SJSA1 (cell line): ENCODE measurements at places on chromosomes 1 and 21.

GRCh38 chr1:21608798-21609197 lies 60.4 kb downstream of the RAP1GAP start:
- no peaks in the 10 kb centered on the region for H3K36me3 ChIP-seq
- no peak overlapping the region for H3K4me3 ChIP-seq
- no peaks in the 10 kb centered on the region; the same call in 1 of the 2 replicates for H3K27me3 ChIP-seq
- no peak for DNase-seq
- H3K4me1 ChIP-seq = peaks cover 6% of the 10 kb centered on the region
- H3K27ac ChIP-seq = no peak overlapping the region

- H3K4me3 ChIP-seq = no peak overlapping the region
- DNase-seq = no peak
- H3K27ac ChIP-seq = no peak overlapping the region
- no peaks in the 10 kb centered on the region for H3K27me3 ChIP-seq
- H3K36me3 ChIP-seq = peaks cover 27% of the 10 kb centered on the region
These were observed 21.0 kb downstream of the YIPF1 start for GRCh38 chr1:53868565-53868964.

GRCh38 chr21:44723177-44724131 lies 12.1 kb upstream of the TSPEAR start:
- no peaks in the 10 kb centered on the region for H3K4me1 ChIP-seq
- no peak overlapping the region for H3K4me3 ChIP-seq
- H3K27ac ChIP-seq = no peak overlapping the region
- peaks cover 26% of the 10 kb centered on the region for H3K27me3 ChIP-seq
- no peak for DNase-seq
- no peaks in the 10 kb centered on the region for H3K36me3 ChIP-seq

- peaks cover 15% of the 10 kb centered on the region for H3K4me1 ChIP-seq
- peaks cover 61% of the 10 kb centered on the region for H3K27me3 ChIP-seq
- DNase-seq = no peak
These were observed 2.0 kb upstream of the NOS1AP start for GRCh38 chr1:162067466-162067865.

DNA sequence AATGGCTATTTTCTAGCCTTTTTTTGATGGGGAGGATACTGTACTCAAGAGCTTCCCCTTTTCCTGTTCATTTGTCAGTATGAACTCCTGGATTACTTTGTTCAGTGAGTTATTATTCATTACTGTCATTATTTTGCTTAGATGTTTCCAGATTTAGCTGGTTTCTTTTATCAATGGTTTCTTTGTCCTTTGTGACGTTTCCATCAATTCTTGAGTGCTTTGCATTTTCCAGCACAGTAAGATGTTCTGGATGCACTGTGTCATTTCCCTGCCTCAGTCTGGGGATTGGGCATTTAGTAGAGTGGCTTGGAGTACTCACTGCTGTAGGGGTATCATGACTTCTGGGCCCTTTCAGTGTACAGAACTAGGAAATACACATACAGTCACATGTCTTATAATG lies 34.2 kb downstream of the MRPS6 start:
- H3K27ac ChIP-seq = no peak overlapping the region
- peaks cover 15% of the 10 kb centered on the region for H3K36me3 ChIP-seq
- H3K4me3 ChIP-seq = no peak overlapping the region
- no peaks in the 10 kb centered on the region for H3K27me3 ChIP-seq
- no peak for DNase-seq

DNA sequence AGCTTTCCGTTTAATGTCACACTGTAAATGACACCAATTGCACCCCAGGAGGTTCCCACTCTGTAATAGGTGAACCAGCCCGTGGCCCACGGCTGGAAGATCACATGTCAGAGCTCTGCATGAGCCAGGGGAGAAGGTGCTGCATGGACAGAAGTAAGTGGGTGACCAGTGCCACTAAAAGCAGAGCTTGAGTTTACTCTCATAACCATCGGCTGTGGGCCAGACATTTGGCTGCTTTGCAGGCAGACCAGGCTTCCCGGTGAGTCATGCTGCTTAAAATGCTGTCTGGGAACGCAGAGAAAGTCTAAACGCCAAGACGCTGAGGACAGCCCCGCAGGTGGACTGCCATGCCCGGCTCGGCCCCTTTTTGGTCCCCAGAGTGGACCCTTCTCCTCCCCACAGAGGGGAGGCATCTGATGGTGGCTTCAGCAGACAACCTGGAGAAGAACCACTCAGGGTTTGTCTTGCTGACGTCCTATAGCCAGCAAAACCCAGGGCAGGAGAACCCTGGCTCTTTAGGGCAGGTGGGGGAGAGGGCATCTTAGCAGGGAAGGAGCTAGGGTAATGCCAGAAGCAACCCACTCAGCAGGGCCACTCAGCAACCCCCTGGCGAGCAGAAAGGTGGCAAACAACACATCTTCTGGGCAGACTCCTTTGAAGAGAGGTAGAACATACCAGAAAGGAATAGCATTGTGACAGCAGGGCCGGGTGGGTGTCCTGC lies 7.3 kb downstream of the KIAA2013 start:
- DNase-seq = peak; percentile 20
- no peak overlapping the region for H3K27ac ChIP-seq
- no peak overlapping the region for H3K4me3 ChIP-seq

DNA sequence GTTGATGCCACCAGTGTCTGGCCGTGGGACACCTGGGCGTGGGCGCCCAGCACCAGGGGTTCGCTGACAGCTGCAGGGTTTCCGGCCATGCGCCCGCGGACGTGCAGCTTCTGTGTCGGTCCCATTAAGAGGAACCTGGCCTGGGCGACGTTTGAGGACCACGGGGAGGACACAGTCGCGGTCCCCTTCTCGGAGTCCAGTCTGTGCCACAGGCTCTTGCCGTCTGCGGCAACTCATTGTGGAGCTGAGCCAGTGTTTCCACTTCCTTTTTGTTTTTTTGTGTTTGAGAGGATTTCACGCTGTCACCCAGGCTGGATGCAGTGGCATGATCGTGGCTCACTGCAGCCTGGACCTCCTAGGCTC lies 1.6 kb upstream of the C1orf159 start:
- H3K4me3 ChIP-seq = no peak overlapping the region
- H3K27me3 ChIP-seq = peaks cover 21% of the 10 kb centered on the region
- peaks cover 10% of the 10 kb centered on the region; the same call in 1 of the 2 replicates for H3K36me3 ChIP-seq
- no peak for DNase-seq
- no peak overlapping the region for H3K27ac ChIP-seq
- peaks cover 16% of the 10 kb centered on the region for H3K4me1 ChIP-seq

GRCh38 chr1:36657826-36658225 lies 175.1 kb upstream of the CSF3R start:
- H3K36me3 ChIP-seq = no peaks in the 10 kb centered on the region
- H3K27me3 ChIP-seq = peaks cover 37% of the 10 kb centered on the region
- no peaks in the 10 kb centered on the region for H3K4me1 ChIP-seq
- H3K27ac ChIP-seq = no peak overlapping the region
- no peak overlapping the region for H3K4me3 ChIP-seq

DNA sequence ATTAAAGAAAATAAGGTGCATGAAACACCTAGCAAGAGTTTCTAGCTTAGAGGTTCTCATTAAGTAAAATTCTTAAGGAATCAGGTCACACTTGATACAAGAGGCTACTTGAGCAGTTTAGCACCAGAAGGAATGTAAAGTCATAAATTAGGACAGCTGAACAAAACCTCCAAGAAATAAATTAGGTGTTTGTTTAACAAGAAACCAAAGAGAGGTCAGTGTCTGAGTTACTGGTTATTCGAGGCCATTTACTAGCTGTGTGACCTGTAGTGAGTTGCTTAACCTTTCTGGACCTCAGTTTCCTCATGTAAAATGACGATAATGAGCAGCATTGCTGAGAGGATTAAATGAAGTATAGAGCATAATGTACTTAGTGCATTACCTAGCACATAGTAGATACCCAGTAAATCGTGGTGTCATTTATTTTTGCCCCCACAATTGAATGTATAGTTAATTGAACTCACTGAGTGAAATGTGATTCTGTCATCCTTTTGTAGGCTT lies 908 bp upstream of the ELK4 start:
- H3K4me3 ChIP-seq = peak overlapping the region; percentile 94
- peaks cover 7% of the 10 kb centered on the region for H3K36me3 ChIP-seq
- H3K4me1 ChIP-seq = peaks cover 16% of the 10 kb centered on the region
- H3K27me3 ChIP-seq = peaks cover 14% of the 10 kb centered on the region
- no peak overlapping the region for H3K27ac ChIP-seq

GRCh38 chr1:23722652-23723051 lies 20.6 kb upstream of the ELOA start:
- H3K4me1 ChIP-seq = no peaks in the 10 kb centered on the region
- no peak overlapping the region for H3K27ac ChIP-seq
- no peaks in the 10 kb centered on the region; the same call in 1 of the 2 replicates for H3K36me3 ChIP-seq
- no peaks in the 10 kb centered on the region for H3K27me3 ChIP-seq
- DNase-seq = no peak
- H3K4me3 ChIP-seq = no peak overlapping the region

DNA sequence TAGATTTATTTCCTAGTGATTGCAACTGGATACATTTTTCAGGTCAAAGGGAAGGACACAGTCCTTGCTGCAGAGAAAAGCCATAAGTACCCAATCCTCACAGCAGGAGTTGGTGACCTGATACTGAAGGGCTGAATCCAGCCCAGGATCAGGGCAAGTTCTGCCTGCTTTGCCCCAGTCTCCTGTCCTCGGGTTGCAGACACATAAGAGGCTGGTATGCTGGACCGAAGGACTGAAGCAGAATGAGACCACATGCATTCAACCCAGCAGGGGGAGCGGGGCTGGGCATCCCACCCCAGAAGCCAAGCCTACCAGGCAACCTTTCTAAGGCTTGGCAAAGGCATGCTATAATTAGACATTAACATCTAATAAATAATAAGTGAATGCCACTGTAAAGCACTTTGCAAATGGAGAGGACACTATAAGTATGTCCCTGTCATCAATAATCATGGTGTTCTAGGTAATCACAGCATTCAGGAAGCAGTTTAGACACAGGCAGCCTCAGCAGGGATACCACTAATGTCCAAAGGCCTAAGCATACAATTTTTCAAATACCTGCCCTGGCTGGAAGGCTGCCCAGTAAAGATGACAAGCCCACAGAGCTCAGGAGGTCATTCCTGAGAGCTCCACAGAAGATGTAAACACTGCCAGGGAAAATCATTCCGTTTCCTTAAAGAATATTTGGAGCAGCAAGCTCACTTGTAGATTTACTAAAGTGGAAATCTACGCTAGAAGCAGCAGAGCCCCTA lies 47.6 kb downstream of the KRTAP19-8 start:
- no peak overlapping the region for H3K27ac ChIP-seq
- no peaks in the 10 kb centered on the region for H3K27me3 ChIP-seq
- DNase-seq = no peak
- H3K4me1 ChIP-seq = no peaks in the 10 kb centered on the region
- H3K36me3 ChIP-seq = no peaks in the 10 kb centered on the region
- H3K4me3 ChIP-seq = no peak overlapping the region

GRCh38 chr1:6960860-6961259 lies 175.6 kb downstream of the CAMTA1 start:
- no peak overlapping the region for H3K4me3 ChIP-seq
- no peaks in the 10 kb centered on the region for H3K4me1 ChIP-seq
- no peak overlapping the region for H3K27ac ChIP-seq
- H3K36me3 ChIP-seq = no peaks in the 10 kb centered on the region
- peaks cover 3% of the 10 kb centered on the region; the same call in 1 of the 2 replicates for H3K27me3 ChIP-seq

DNA sequence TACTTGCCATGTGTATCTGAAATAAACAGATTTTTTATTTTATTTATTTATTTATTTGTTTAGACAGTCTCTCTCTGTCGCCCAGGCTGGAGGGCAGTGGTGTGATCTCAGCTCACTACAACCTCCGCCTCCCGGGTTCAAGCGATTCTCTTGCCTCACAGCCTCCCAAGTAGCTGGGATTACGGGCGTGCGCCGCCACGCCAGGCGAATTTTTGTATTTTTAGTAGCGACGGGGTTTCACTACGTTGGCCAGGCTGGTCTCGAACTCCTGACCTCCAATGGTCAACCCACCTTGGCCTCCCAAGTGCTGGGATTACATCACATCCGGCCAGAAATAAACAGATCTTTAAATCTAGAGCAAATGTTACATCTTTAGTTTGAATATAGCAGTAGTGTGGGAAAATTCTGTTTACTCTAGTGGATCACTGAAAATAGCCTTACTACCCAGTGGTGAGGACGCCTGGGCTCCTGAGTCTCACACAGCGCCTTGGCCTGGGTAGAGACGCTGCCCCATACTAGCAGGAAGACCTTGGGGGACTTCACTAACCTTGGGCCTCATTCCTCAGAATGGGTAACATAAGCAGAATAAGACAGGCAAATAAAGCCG lies 709 bp downstream of the GART start:
- no peak for DNase-seq
- peak overlapping the region; percentile 97 for H3K27ac ChIP-seq
- H3K4me3 ChIP-seq = peak overlapping the region; percentile 72
- H3K4me1 ChIP-seq = peaks cover 4% of the 10 kb centered on the region; the same call in 1 of the 2 replicates
- H3K36me3 ChIP-seq = peaks cover 61% of the 10 kb centered on the region
- H3K27me3 ChIP-seq = no peaks in the 10 kb centered on the region

DNA sequence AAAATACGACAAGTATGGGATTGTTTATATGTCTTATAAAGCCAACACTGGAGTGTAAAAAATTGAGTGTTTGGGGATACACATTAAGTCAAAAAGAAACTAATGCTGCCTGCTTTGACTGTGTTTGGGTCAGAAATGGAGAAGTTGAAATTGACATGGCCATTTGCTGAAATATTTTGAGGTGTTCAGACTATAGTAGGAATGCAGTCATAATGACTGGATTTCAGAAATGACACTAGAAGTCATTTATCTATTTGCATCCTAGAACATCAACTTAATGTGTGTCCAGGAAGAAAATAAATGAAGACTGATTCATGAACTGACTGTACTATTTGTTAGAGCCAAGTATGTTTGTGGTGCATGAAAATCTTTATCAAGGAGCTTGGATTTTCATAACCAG lies 28.4 kb downstream of the RASAL2 start:
- no peak for DNase-seq
- peaks cover 6% of the 10 kb centered on the region; the same call in 1 of the 2 replicates for H3K36me3 ChIP-seq
- peaks cover 45% of the 10 kb centered on the region for H3K4me1 ChIP-seq
- H3K27me3 ChIP-seq = no peaks in the 10 kb centered on the region

DNA sequence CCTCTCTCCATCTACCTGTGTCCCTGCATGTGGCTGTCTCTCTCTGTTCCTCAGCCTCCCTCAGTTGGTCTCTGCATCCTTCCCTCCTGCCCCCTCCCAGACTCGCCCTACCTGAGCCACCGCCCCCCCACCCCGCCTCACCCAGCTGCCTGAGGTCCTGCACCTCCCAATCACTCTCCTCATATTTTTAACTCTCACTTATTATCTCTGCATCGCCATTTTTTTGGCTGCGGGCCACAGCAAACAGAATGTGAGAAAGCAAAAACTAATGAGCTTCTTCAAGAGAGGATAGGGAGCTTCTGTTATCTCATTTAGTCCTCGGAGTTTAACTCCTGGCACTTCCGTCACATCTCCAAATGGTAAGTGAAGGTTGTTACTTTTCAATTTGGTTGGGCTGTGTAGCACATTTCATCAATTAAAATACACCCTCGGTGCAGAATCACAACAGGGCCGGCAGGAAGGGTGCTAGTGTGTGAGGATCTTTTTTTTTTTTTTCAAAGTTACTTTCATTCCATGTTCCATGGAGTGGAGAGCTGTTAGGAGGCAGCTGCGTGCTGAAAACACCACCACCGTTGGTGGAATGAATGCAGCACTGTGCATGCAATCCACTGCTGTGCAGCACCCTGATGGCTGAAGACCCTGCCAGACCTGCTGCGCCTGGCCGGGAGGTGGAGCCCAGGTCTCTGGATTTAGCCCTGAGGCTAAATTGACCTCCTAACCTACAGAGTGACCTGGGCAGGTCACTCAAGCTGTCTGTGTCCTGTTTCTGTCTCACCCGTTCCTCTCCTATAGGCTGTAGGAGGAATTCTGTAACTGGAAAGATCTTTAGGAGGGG lies 157.2 kb upstream of the NFIA start:
- no peak overlapping the region for H3K4me3 ChIP-seq
- H3K27ac ChIP-seq = no peak overlapping the region
- H3K27me3 ChIP-seq = no peaks in the 10 kb centered on the region
- no peaks in the 10 kb centered on the region for H3K36me3 ChIP-seq
